ENCODE measurements at places on chromosomes 5 and 9. TPM values are rescaled to one million over a fixed set of nuclear protein-coding genes. Genes with fewer than 3 reads are reported as not detected.
A peak's percentile ranks its signal among the peaks of the same experiment; 100 is the strongest.

The PTGR1 gene
- total RNA-seq, result 50.2 TPM

The PTPDC1 gene
- total RNA-seq, result 7.9 TPM

The SLCO6A1 gene
- total RNA-seq, result not detected

The PCDHB12 gene
- total RNA-seq, result 0.69 TPM

The OCLN gene
- total RNA-seq, result 2.0 TPM

The ENTREP1 gene
- 22.1 TPM for total RNA-seq

The SLC25A2 gene
- total RNA-seq, result not detected

The MEGF10 gene
- total RNA-seq, result 0.47 TPM

GRCh38 chr5:138065102-138065501, 18.7 kb upstream of the WNT8A start:
- no peaks in the 10 kb centered on the region for H3K4me1 ChIP-seq
- no peak overlapping the region for H3K27ac ChIP-seq
- no peaks in the 10 kb centered on the region for H3K27me3 ChIP-seq
- H3K4me3 ChIP-seq, result no peak overlapping the region
- DNase-seq, result no peak
- H3K36me3 ChIP-seq, result no peaks in the 10 kb centered on the region

DNA sequence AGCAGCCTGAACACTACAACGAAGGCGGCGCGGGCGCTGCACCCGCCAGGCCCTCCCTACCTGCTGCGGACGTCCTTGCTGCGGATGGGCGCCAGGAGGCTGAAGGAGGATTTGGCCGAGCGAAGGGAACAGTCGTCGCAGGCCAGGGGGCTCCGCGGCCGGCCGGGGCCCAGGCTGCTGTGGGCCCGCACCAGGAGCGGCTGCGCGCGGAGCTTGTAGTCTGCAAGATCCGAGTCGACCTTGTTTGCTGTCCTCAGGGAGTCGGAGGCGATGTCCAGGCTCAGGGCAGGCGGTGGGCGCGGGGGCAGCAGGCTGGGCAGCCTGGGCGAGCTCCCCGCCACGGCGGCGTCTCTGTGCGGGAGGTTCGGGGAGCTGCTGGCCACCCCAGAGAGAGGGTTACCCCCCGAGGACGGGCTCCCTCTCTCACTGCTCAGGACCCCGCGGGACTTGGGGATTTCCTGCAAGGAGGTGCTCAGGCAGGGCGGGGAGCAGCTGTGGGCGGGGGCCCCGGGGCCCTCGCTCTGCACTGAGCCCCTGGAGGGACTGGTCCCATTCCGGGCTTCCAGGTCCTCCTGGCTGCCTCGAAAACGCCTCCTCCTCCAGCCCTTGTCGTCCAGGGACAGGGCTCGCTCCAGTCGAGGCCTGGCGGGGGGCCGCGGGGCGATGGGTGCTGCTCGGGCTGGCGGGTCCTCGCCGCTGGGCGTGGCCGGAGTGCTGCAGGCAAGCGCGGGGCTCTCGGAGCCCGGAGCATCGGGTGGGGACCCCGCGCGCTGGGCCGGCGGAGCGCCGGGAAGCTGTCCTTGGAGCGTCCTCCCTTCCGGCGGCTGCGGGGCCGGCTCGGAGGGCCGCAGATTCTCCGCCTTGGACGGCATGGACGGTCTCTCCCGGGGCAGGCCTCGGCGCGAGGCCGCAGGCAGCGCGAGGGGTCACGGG, 831 bp downstream of the INPP5E start:
- no peaks in the 10 kb centered on the region for H3K27me3 ChIP-seq
- peak overlapping the region; percentile 98 for H3K4me3 ChIP-seq
- H3K36me3 ChIP-seq, result peaks cover 41% of the 10 kb centered on the region
- no peak for DNase-seq
- peak overlapping the region; percentile 91 for H3K27ac ChIP-seq

DNA sequence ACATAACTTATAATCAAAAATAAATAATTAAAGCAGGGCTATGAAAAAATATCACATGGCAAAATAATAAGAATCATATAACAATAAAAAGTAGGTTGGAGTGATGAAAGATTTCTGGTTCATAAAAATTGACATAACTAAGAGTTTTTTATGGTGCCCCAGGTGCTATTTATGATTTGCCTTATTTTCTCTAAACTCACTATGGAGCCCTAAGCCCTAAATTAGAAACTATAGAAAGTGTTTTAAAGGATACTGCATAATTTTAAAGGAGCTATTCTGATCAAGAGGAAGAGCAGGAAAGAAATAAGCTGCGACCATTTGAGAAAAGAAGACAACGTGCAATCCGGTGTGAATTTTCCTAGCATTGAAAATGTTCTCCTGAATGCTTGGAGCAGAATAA, 635.0 kb upstream of the DMAC1 start:
- H3K4me3 ChIP-seq, result no peak overlapping the region
- no peaks in the 10 kb centered on the region for H3K4me1 ChIP-seq
- H3K27ac ChIP-seq, result no peak overlapping the region
- DNase-seq, result no peak
- no peaks in the 10 kb centered on the region for H3K36me3 ChIP-seq

- peaks cover 11% of the 10 kb centered on the region for H3K4me1 ChIP-seq
- H3K27ac ChIP-seq, result no peak overlapping the region
- no peaks in the 10 kb centered on the region for H3K36me3 ChIP-seq
- H3K4me3 ChIP-seq, result no peak overlapping the region
Observed at GRCh38 chr5:152622628-152623027, 217.5 kb upstream of the NMUR2 start.

GRCh38 chr5:40676613-40677343, 2.9 kb upstream of the PTGER4 start:
- H3K4me3 ChIP-seq, result peak overlapping the region; percentile 95
- H3K36me3 ChIP-seq, result peaks cover 6% of the 10 kb centered on the region
- peaks cover 55% of the 10 kb centered on the region for H3K4me1 ChIP-seq
- peak; percentile 52 for DNase-seq
- H3K27ac ChIP-seq, result peak overlapping the region; percentile 93

GRCh38 chr9:127177231-127177630, 54.8 kb upstream of the ANGPTL2 start:
- DNase-seq, result no peak

DNA sequence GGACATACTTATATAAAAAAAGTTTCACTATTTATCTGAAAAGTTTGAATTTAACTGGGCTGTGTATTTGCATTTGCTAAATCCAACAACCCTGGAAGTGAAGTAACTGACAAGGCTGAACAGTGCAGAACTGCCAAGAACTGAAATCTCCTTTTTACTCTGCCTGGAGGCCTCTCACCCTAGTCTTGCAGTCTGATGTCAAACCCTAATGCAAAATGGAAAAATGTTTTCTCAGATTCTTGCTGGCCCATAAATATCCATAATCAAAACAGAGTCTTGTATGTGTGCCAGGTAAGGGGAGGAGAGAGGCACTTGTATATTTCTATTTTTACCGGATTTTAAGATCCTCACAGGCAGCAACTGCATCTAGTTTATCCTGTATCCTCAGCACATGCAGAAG, 432.7 kb upstream of the KLF4 start:
- DNase-seq, result no peak
- no peaks in the 10 kb centered on the region for H3K27me3 ChIP-seq
- H3K4me1 ChIP-seq, result peaks cover 4% of the 10 kb centered on the region
- H3K4me3 ChIP-seq, result no peak overlapping the region

DNA sequence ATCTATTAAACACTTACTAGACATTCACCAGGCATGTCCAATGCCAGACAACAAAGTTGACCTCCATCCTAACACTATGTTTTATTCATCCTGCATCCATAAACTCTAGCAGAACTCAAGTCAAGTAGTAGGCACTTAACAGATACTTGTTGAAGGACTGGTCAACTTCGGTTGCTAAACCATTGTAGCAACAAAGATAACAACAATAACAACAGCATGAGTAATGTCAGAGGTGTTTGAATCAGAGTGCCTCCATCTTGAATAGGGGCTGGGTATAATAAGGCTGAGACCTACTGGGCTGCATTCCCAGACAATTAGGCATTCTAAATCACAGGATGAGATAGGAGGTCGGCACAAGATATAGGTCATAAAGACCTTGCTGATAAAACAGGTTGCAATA, 180.5 kb upstream of the ZNF462 start:
- H3K4me1 ChIP-seq, result peaks cover 14% of the 10 kb centered on the region
- H3K36me3 ChIP-seq, result no peaks in the 10 kb centered on the region
- no peak overlapping the region for H3K4me3 ChIP-seq
- no peaks in the 10 kb centered on the region for H3K27me3 ChIP-seq
- no peak overlapping the region for H3K27ac ChIP-seq

GRCh38 chr5:37490931-37491330, 111.8 kb downstream of the WDR70 start:
- H3K4me1 ChIP-seq, result peaks cover 13% of the 10 kb centered on the region
- no peaks in the 10 kb centered on the region for H3K27me3 ChIP-seq
- DNase-seq, result no peak

DNA sequence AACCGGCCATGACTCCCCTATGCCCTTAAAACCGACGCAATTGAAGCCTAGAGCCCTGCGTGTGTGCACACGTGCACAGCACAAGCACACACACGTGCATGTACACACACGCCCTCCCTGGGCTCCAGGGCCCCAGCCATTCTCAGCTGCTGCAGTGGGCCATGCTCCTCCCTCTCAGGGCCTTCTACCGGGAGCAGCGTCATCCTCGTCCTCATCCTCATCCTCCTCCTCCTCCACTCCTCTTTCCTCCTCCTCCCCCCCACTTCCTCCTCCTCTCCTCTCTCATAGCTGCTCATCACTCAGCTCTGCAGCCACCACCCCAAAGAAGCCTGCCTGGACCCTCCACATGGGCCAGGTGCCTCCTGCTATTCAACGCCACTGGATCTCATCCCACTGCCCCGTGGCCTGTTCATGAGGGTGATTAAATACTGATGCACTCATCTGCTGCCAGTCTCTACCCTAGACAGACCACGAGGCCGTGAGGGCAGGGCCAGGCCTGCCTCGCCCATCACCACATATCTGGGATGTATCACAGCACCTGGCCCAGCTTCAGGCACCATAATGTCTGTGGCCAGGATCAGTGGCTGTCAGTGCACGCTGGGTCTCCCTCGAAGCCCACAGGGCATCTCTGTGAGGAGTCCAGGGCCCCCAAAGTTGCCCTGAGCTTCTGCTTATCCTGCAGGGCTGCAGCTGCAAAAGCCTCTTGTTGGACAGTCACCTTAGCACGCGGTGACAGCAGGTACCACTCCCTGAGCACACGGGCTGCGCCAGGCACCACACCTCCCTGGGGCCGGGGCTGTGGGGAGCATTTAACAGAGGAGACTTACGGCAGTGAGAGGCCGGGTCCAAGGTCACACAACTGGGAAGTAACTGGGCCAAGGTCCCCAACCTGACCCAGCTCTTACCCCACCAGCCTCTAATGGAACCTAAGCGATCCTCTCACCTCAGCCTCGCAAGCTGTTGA, 9.8 kb downstream of the FAM78A start:
- peaks cover 99% of the 10 kb centered on the region for H3K4me1 ChIP-seq
- H3K4me3 ChIP-seq, result peak overlapping the region; percentile 14
- peaks cover 12% of the 10 kb centered on the region for H3K36me3 ChIP-seq
- peak; percentile 53 for DNase-seq
- H3K27me3 ChIP-seq, result no peaks in the 10 kb centered on the region
- peak overlapping the region; percentile 99 for H3K27ac ChIP-seq

- peak overlapping the region; percentile 76 for H3K27ac ChIP-seq
- H3K27me3 ChIP-seq, result peaks cover 98% of the 10 kb centered on the region
- DNase-seq, result peak; percentile 50
- H3K4me1 ChIP-seq, result peaks cover 43% of the 10 kb centered on the region
Observed at GRCh38 chr5:83472508-83473345, 1.2 kb downstream of the VCAN start.

DNA sequence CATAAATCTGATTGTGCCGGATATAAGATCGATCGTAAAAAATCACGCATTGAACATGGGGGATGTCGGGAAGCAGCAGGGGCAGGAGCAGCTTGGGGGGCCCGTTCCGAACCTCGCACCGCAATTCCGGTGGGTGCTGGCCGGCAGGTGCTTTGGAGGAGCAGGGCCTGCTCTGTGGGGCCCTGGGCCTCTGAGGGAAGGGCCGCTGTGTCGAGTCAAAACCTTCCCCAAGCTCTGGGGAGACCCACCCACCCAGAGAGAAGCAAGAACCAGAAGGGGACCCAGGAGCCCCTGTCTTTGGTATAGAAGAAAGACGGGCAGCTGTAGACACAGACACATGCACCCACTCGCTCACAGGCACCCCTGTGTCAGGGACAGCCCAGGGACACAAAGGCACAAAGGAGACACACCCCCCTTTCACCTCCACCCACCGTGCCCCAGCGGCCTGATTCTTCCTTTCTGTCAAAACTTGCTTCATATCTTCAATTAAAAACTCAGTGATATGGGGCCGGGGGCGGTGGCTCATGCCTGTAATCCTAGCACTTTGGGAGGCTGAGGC, 49.4 kb upstream of the ZBTB43 start:
- no peak for DNase-seq
- no peak overlapping the region for H3K4me3 ChIP-seq
- no peaks in the 10 kb centered on the region for H3K36me3 ChIP-seq
- no peak overlapping the region for H3K27ac ChIP-seq
- H3K4me1 ChIP-seq, result no peaks in the 10 kb centered on the region

DNA sequence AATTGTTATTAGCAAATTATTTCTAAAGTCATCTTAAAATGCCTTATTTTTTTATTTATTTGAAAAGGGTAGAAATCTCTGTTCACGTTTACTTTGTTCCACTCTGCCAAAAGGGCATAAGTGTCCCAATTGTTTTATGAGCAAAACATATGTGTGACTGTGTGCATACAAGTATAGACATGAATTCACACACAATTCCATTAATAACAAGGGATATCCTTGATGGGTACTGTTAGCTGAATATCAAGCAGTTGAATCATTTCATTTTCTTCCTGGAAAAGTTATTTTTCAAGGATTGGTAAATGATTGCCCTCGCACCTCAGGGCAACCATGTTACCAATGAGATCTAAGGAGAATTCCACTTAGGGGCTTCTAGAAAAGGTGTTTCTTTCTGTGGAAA, 92.1 kb upstream of the TAF11L2 start:
- no peak for DNase-seq
- H3K27me3 ChIP-seq, result peaks cover 39% of the 10 kb centered on the region
- H3K27ac ChIP-seq, result no peak overlapping the region
- H3K36me3 ChIP-seq, result no peaks in the 10 kb centered on the region

- no peaks in the 10 kb centered on the region for H3K27me3 ChIP-seq
- no peak overlapping the region for H3K27ac ChIP-seq
- peaks cover 32% of the 10 kb centered on the region for H3K4me1 ChIP-seq
- no peak overlapping the region for H3K4me3 ChIP-seq
- no peaks in the 10 kb centered on the region for H3K36me3 ChIP-seq
- no peak for DNase-seq
Observed at GRCh38 chr5:168844922-168845296, 265.7 kb upstream of the PANK3 start.
